H9 (cell line): ENCODE measurements at places on chromosomes 2 and 18. TPM values are rescaled to one million over a fixed set of nuclear protein-coding genes. Genes with fewer than 3 reads are reported as not detected.

The METTL8 gene
- total RNA-seq: 40.9 and 44.7 TPM in 2 replicates

DNA sequence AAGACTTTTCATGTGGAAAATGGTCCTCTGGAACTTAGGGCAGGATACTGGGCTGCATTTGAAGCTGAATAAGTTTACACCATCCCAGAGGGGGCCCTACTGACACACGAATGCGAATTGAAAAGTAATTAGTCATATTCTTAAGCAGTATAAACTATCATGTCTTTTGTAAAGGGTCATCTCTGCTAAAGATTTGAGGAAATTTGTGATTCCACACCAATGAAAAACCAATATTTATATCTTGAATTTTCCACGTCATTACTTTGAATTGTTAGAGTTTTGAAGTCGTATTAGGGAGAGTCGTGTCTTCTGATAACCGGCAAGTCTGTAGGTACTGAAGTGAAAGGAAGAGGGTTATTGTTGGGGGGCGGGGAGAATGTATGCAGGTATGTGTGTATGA lies 4.1 kb upstream of the OTX1 start:
- no peak for DNase-seq

- DNase-seq: no peak
Observed at GRCh38 chr2:86366651-86367498, 29.4 kb upstream of the REEP1 start.

DNA sequence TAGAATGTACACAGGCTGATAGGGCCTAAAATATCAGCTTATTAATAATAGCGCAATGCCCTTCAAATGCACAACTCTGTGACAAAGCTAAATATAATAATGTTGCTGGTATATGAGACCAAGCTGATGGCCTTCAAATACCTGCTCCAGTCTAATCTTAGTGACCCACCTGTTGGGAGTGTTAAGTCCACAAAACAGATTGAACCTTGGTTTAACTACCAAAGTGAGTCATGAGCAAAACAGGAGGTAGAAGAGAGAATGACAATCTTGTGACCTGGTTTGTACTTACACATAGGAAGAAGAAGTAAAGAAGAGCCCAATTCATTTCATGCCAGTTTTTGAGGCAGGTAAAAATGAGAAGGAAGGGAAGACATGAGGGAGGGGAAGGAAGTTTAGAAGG lies 295.0 kb downstream of the NR4A2 start:
- DNase-seq: no peak

DNA sequence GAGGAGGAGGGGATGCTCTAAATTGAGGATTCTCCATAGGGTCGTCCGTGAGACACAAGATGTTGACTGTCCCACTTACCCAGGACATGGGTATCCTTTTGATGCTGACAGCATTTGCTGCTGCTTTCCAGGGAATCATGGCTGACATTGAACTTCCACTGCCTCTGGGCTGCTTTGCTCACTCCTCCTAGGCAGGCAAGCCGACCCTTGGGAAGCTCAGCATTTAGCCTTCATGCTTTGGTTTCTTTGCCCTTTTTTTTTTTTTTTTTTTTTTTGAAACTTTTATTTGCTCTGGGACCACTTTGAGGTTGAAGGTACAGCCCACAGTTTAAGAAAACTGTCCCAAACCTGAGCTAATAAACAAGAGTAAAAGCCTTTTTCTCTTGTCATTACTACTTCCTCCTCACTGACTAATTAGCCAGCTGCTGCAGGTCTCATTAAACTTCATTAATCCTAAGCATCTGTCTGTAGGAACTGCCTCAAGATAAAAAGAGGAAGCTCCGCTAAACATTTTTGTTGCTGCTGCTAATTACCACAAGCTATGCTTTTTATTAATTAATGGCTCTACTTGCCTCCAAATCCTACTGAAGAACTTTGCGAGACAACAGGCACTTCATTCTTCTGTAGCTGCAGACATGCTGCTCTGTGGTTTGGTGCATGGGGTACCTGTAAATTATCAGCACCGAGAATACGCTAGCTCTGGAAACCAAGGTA lies 125.4 kb downstream of the SPTBN1 start:
- no peak for DNase-seq

The CNGA3 gene
- not detected in 2 replicates for total RNA-seq

- no peak for DNase-seq
Observed at GRCh38 chr2:131103165-131103564, 2.0 kb upstream of the PLEKHB2 start.

GRCh38 chr2:160073284-160073888 lies 11.0 kb upstream of the PLA2R1 start:
- DNase-seq: no peak

- no peak for DNase-seq
Observed at GRCh38 chr2:132978840-132979239, 308.8 kb upstream of the LYPD1 start.

The TMEM247 gene
- not detected in 2 replicates for total RNA-seq

The SLC14A1 gene
- total RNA-seq: not detected in 2 replicates

The UGT1A4 gene
- not detected in 2 replicates for total RNA-seq

DNA sequence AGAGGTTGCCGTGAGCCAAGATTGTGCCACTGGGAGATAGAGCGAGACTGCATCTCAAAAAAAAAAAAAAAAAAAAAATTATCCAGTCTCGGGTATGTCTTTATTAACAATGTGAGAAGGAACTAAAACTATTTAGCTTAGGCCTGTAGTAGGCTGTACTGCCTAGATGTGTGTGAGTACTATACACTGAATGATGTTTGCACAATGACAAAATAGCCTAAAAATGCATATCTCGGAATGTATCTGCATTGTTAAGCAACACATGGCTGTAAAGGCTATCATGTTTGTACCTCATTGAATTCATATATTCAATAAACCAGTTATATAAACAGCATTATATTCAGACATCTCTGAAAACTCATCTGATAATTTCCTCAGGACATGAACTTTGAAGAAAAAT lies 191.2 kb upstream of the SESTD1 start:
- no peak for DNase-seq

The POTEC gene
- total RNA-seq: not detected in 2 replicates

- DNase-seq: no peak
Observed at GRCh38 chr2:145404690-145405089, 884.8 kb upstream of the ZEB2 start.

- no peak for DNase-seq
Observed at GRCh38 chr2:88841224-88841929, 149.9 kb downstream of the RPIA start.

The MOGAT1 gene
- total RNA-seq: not detected in 2 replicates

DNA sequence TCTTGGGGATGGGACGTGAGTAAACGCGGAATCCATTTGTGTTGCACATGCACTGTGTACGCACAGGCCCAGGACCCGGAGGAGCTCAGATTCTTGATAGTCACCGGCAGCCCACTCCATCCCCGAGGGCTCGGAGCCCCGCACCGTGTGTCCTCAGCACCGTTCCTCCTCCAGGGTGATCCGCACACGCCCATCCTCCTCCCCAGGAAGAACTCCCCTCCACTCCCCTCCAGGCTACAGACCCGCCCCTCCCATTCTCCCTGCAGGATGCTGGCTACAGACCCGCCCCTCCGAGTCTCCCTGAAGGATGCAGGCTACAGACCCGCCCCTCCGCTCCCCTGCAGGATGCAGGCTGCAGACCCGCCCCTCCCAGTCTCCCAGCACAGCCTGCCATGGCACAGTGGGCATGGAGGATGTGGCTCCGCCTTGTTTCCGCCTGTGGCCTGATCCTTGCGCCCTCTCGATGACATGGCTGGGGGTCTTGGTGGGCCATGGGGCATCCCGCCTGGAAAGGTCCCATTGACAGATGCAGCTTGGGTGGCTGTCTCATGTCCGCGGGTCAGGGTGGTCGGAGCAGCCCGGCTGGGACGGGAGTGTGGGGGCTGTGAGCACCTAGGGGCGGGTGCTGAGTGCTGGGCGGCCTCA lies 14.1 kb downstream of the CTDP1 start:
- DNase-seq: peak; percentile 74

The PRSS56 gene
- not detected in 2 replicates for total RNA-seq

GRCh38 chr2:225031599-225031998 lies 10.7 kb downstream of the DOCK10 start:
- no peak for DNase-seq

The MARCO gene
- not detected in 2 replicates for total RNA-seq

The MATN3 gene
- 12.2 and 13.5 TPM in 2 replicates for total RNA-seq

The HOXD3 gene
- total RNA-seq: not detected in 2 replicates

DNA sequence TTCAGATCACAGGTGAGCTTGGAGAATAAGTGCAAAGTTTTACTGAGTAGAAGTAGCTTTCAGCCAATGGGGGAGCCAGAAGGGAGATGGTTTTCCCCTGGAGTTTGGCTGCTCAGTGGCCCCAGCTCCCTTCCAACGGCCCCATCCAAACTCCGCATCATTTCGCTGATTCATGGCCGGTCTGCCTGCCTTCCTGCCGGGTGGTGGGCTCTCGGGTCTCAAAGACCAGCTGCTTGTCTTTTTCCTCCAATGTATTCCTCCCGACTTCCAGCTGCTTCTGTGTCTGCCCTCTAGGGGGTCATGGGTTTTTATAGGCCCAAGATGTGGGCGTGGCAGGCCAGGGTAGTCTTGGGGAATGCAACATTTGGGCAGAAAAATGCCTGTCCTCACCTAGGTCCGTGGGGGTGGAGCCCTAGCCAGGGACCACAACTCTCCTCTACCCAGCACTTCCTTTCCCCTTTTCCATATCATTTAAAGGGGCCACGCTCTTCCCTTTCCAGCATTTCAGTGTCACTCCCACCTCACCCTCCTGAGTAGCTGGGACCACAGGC lies 73.5 kb downstream of the MEX3C start:
- DNase-seq: no peak

The CYBRD1 gene
- 3.6 and 5.4 TPM in 2 replicates for total RNA-seq

- DNase-seq: peak; percentile 49
Observed at GRCh38 chr2:176646033-176646615, 376.9 kb downstream of the MTX2 start.

The ABCG8 gene
- not detected in 2 replicates for total RNA-seq

The CDH2 gene
- total RNA-seq: 35.4 and 36.2 TPM in 2 replicates

The RHOB gene
- 10.3 and 10.8 TPM in 2 replicates for total RNA-seq

GRCh38 chr18:28650860-28651259 lies 473.9 kb upstream of the CDH2 start:
- DNase-seq: no peak

The SMYD1 gene
- 0.04 TPM in 1 of 2 replicates, not detected in the other for total RNA-seq

The PDE11A gene
- 0.13 and 0.37 TPM in 2 replicates for total RNA-seq

The KCTD1 gene
- total RNA-seq: 10.4 and 10.8 TPM in 2 replicates

- DNase-seq: no peak
Observed at GRCh38 chr2:64937687-64938491, 51.3 kb upstream of the SLC1A4 start.

DNA sequence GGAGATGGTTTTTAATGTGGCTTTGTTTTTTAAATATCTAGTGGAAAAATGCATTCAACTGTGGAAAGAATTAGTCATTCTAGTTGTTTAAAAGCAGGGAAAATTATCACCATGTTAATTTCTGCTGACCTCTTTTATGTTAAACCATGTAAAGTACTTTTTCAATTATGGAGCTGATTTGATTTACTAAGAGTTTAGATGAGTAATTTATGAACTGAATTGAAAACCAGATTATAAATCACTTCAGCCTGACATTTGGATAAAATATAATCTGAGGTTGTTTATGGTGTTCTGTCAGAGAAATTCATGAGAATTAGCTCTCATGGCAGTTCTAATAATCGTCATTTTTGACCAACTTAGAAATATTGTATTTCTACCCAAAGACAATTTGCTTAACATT lies 11.6 kb downstream of the ITGA4 start:
- DNase-seq: no peak
